Stimulated activated CD4-positive, alpha-beta T cell treated with anti-CD3 and anti-CD28 coated beads, Interleukin-2, amount 100 ng/mL, for 4 hours (primary cell): ENCODE measurements at places on chromosomes 5 and 9.

DNA sequence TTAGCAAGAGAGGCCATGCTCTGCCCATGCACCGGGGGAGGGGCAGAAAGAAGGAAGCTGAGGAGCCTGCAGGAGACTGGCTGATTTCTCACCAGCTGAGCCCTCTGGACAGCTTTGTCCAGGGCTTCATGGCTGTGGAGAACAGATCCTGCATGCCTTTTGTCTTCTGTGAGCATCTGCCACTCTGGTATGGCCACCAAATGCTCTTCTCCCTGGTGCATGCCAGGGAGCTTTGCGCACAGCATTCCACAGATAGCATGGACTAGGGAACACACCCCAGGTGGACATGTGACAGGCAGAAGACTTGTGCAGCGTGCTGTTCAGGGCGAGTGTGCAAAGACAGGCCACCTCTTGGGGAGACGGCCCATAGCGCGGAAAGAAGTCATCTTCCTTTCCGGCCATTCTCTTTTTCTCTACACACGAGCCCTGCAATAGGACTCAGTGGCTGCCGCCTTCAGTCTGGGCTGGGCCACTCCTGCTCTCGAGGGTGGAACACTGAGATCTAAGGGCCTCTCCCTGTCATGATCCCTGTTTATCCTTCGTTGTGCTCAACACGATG lies 56.7 kb downstream of the GADD45G start:
- DNase-seq = no peak

DNA sequence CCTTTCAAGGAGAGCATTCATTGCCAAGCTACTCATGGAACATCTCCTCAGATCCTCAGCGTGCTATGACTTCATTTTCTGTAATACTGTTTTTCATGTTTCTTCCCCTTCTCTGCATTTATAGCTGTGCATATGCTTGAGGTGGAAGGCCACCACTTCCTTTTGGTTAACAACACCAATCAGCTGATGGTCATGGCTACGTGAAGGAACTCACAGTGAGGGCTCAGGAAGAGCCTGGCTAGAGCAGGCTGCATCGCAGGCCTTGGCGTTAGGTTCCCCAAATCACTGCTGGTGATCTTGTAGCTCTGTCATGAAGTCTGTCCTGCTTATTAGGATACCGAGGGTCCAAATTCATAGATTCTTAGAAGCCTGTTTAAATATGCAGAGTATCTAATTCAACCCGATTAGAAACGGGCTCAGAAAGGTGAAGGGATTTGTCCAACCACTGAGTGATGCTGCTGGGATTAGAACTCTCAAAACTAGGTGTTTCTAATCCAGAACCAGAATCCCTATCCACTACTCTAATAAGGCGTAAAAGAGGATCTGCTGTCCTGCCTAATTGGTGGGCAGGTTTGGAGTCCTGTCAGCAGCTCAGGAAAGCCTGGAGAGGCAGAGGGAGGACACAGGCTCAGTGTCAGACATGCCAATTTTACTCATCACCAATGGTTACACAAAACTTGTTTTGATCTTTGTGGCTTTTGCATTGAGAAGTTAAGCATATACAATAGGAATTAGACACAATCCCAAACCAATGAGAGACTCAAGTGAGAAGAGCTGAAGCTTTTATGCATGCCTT lies 7.5 kb downstream of the SYK start:
- no peak for DNase-seq

DNA sequence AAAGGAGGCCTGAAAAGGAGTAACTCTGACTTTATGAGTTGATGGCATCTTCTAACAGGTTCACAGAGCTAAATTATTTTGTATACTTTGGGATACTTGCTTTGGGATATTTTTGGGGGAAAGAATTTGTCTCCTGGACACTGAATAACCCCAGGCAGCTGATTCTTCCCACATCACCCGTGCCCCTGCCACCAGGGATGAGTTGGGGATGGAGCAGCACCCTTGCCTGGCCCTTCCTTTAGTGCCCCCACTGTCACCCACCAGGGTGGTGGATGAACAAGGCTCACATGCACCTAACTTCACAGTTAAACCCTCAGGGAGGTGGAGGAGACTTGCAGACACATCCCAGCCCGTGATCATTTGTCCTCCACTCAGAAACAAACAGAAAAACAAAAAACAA lies 2.3 kb upstream of the ADAMTS2 start:
- no peak for DNase-seq

DNA sequence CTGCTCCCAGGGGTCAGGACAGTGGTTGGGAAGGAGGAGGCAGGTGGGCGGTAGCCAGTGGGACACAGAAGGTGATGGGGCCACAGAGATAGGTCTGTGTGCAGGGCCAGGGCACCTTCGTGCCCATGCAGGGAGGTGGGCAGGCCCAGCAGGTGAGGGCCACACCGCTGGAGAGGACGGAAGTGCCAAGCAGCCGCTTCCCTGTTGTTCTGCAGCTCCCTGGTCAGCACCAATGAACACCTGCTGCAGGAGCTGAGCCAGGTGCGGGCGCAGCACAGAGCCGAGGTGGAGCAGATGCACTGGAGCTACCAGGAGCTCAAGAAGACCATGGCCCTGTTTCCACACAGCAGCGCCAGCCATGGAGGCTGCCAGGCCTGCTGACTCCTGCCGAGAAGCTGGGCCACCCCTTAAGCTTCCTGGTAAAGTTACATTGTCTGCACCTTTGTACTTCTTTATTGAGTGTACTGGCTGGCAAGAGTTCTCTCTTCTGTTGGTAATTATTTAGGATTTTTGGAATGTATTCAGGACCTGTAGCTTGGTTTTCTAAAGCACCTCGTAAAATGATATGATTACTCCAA lies 40.3 kb downstream of the TPPP start:
- no peak for DNase-seq

- no peak for DNase-seq
Measured at GRCh38 chr9:130713286-130713960, 19.8 kb downstream of the EXOSC2 start.

DNA sequence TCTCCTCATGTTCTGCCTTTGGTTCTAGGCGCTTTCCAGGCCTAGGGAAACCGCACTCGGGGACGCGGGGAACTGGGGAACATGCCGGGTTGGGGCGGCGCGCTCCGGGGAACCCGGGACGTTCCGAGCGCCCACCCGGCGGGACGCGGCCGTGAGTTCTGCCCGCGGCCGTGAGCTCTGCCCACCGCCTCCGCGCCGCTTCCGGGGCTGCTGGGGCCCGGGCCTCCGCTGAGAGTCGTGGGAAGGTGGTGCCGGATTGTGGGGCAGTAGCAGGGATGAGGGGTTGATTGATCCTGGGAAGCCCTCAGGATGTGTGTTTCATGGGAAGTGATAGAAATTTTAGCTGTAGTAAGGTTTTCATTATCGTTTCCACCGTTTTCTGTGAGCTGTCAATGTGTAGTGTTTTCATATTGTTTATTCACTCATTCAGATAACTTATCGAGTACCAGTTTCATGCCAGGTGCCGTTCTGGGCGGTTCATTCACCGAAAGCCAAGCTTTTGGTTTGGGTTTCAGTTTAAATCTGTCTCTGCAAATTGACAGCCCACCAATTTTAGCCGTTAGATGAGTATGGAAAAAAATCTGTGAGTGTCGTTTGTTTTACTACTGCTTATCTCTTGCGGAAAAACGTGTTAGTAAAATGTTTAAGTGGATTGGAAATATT lies 657 bp downstream of the MTRR start:
- DNase-seq = no peak

DNA sequence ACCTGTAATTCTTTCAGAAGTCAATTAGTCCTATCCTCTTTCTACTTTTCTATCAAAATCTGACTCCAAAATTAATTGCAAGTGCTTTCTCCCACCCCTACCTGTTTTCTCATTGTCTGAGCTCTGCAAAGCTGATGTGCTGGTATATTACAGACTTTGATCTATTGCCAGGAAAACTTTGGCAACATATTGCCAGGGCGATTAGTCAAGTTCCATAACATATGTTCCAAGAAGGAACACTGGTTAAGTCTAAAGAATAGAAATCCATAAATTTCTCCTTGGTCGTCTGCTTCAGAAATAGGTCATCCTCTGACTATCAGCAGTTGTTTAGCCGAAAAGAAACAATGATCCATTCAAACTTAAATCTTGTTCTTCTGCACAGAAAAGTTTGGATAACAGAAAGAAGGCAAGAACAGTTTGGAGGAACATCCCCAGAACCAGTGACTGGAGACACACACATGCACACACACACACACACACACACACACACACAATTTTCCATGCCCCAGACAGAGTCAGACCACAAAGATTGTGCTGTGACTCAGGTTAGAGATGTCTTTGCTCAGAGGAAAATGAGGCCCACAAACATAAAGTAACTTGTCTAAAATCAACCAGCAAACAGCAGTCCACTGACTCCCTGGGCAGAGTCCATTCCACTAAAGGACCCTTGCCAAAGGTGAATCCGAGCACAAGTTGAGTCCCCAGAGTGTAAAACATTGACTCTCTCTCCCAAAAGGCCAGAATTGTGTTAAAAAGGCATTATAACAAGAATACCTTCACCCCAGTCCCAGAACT lies 202.1 kb downstream of the DEPDC1B start:
- DNase-seq = no peak

GRCh38 chr5:66717455-66718373 lies 121.5 kb downstream of the MAST4 start:
- no peak for DNase-seq

GRCh38 chr5:151555760-151556576 lies 35.2 kb downstream of the FAT2 start:
- DNase-seq = no peak

- DNase-seq = no peak
Measured at GRCh38 chr9:128499920-128500319, 4.6 kb upstream of the GLE1 start.

DNA sequence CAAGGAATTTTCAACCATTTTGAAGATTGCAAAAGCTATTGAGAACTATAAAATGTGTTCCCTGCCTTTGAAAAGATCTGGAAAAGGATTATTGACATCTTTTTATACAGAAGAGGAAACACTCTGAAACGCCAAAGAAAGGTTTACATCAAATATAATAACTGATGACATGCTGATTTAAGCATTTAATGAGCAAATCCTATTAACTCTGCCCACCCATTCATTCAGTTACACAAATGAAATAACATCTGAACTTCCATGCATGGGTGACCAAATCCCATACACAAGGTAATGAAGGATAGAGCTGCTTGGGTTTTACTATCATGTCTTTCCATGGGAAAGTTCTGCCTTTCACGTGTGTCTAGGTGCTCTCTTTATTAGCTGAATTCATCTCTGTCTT lies 589.4 kb upstream of the WWC1 start:
- DNase-seq = no peak

GRCh38 chr9:33227008-33227398 lies 13.0 kb upstream of the SPINK4 start:
- no peak for DNase-seq

- DNase-seq = no peak
Measured at GRCh38 chr9:84174486-84174885, 166.1 kb downstream of the SLC28A3 start.

DNA sequence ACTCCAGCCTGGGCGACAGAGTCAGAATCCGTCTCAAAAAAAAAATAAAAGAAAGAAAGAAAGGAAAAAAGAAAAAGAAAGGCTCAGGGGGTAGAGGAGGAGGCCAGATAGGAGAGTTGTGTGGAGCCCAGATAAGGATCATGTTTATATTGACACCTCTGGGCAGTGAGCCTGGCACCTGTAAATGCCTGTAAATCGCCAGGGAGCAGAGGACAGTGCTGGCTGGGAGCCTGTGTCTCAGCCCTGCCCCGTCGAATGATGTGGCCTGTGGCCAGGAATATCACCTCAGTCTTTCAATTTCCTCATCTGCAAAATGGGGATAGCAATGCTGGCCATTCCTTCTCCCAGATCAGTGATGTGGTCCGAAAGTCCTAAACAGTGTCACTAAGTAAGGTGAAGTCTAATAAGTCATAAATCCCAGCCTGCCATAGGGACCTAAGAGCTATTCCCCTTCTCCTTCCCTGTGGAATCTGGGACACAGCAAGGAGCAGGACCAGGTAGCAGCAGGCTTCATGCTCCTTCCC lies 10.3 kb upstream of the ABO start:
- no peak for DNase-seq

DNA sequence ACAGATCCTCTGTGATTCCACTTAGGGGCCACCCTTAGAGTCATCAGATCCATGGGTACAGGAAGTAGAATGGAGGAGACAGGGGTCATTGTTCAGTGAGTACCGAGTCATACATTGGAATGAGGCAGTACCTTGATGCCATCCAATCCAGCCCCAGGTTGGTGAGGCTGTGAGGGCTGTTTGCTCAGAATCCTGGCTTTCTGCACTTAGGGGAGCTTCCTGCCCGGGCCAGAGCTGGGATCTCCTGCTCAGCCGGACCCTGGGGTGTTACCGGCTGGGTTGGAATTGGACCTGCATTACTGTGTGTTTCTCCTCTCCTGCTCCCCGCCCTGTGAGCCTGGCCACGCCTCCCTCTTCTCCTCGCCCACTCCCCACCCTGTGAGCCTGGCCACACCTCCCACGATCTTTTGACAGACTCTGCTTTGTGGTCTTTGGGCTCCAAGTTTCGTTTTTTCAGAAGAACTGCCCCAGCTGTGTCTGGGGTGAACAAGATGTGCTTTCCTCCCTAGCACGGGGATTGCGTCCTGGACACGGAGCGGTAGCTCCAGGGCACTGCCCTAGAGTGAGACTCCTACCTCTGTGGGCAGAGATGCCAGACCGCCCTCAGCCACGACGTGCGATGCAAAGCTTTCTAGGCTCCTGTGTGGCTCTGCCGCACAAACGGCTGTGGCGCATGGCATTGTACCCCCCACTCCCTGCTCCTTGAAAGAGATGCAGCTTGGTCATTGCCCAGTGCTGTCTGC lies 15.4 kb downstream of the TRAF2 start:
- DNase-seq = peak; percentile 80

GRCh38 chr9:133120501-133121197 lies 391 bp downstream of the RALGDS start:
- no peak for DNase-seq

GRCh38 chr9:119487118-119487827 lies 118.0 kb upstream of the BRINP1 start:
- no peak for DNase-seq

- no peak for DNase-seq
Measured at GRCh38 chr5:146026307-146027010, 78.9 kb downstream of the PLAC8L1 start.

DNA sequence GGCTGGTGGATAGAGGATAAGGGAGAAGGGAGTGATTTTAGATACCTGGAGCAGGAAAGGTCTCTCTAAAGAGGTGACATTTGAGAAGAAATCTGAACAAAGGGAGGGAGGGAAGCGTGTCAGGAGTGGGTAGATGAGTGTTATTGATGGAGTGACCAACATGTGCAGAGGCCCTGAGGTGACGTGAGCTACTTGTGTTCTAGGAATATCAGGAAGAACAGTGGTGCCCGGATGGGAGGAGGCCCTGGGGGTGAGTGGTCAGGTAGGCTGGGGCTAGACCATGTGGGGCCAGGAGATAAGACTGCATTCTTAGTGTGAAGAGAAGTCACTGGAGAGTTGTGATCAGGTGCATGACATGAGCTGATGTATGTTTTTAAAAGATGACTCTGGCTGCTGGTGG lies 256.2 kb downstream of the ARHGAP26 start:
- DNase-seq = no peak

GRCh38 chr5:82290908-82291307 lies 12.8 kb upstream of the RPS23 start:
- no peak for DNase-seq

GRCh38 chr9:81584099-81584498 lies 105.2 kb downstream of the TLE1 start:
- no peak for DNase-seq
